ENCODE measurements at places on chromosomes 2 and 18.

DNA sequence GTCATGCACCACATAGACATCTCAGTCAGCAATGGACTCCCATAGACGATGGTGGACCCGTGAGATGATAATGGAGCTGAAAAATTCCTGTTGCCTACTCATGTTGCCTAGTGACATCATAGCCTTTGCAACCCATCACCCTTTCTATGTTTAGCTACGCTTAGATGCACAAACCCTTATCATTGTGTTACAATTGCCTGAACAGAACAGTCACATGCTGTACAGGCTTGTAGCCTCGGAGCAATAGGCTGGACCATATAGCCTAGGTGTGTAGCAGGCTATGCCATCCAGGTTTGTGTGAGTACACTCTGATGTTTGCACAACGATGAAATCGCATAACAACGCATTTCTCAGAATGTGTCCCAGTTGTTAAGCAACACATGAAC lies 221.6 kb downstream of the ALPK2 start:
- no peak for DNase-seq

GRCh38 chr2:235829726-235830125 lies 335.9 kb downstream of the AGAP1 start:
- DNase-seq, result no peak

GRCh38 chr2:128745946-128746345 lies 427.3 kb upstream of the HS6ST1 start:
- no peak for DNase-seq

DNA sequence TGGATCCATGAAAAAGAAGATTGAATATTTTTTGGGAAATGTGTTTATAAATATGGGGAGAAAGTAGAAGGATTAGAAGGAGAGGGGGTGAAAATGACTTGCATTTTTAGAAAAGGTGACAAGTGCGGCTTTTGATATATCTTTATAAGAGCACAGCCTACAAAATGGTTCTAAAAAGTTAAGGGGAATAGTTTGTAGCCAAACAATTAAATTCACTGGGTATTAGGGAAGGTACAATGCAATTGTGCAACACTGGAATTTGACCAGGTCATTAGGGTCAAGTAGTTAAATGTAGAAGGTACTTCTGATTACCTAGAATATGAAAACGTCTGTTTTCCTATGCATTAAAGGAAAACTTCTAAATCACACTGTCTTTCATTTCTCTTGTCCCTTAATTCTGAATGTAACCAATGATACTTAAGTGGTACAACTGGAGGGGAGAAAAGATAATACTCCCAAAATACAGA lies 44.5 kb upstream of the SERTAD2 start:
- DNase-seq, result no peak

DNA sequence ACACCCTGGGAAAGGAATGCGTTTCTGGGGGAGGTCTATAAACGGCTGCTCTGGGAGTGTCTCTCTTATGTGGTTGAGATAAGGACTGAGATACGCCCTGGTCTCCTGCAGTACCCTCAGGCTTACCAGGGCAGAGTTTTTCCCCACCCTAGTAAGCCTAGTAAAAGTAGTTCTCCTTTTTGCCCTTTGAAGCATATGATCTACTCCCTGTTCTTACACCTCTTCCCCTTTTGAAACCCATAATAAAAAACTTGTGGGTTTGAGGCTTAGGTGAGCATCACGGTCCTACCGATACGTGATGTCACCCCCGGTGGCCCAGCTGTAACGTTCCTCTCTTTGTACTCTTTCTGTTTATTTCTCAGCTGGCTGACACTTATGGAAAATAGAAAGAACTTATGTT lies 97.4 kb downstream of the FSIP2 start:
- DNase-seq, result no peak

DNA sequence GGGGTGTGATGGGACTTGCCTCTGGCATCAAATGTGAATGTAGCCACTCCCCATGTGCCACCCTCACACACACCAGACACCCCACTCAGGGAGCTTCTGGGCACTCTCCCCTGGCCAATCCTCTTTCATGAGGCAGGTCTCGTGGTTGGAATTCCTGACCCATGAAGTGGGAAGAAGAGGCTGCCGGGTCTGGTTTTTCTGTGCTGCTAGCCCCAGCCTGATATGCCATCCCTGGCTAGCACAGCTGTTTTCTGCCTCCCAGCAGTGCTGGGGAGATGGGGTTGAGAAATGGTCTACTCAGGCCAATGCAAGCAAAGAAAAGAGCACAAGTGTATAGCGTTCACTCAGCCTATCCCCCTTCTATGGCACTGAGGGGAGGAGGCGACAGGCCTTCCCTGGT lies 1.2 kb upstream of the C2orf72 start:
- DNase-seq, result no peak

DNA sequence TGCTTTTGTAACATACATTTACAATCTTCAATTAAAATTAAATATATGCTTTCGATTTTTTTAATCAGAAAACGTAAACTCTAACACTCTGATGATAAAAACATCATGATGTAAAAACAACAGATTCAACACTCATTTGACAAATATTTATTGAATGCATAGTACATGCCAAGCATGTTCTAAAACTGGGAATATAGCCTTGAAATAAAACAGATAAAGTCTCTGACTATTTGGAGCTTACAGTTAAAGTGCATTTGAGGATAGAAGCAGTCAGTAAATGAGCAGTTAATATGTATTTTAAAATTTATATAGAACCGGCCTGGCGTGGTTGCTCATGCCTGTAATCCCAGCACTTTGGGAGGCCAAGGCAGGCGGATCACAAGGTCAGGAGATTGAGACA lies 47.8 kb downstream of the TMX3 start:
- DNase-seq, result no peak

GRCh38 chr2:156765450-156765849 lies 329.3 kb downstream of the GPD2 start:
- DNase-seq, result no peak

GRCh38 chr18:23453680-23454058 lies 582 bp downstream of the RIOK3 start:
- DNase-seq, result peak; percentile 36

- no peak for DNase-seq
These were observed 51.4 kb upstream of the RIOK3 start for GRCh38 chr18:23401400-23402347.

- DNase-seq, result peak; percentile 82
These were observed 8.9 kb downstream of the METTL5 start for GRCh38 chr2:169815849-169816248.

DNA sequence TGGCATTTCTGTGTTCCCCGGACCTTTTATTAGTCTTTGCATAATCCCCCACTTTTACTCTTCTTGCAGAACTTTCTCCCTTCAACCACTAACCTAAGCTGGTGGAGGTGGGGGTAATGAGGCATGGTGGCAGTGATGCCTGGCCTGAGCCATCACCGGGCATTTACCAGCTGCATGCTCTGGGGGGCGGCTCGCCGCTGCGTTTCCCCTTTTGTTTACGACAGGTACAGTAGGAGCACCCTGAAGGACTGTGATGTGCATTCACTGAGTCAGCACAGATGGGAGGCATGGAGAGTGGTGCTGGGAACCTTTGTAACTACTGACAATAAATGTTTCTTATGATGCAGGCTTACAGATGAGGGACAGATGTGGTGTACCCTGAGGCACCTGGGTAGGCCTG lies 46.9 kb downstream of the PLEKHB2 start:
- DNase-seq, result no peak

DNA sequence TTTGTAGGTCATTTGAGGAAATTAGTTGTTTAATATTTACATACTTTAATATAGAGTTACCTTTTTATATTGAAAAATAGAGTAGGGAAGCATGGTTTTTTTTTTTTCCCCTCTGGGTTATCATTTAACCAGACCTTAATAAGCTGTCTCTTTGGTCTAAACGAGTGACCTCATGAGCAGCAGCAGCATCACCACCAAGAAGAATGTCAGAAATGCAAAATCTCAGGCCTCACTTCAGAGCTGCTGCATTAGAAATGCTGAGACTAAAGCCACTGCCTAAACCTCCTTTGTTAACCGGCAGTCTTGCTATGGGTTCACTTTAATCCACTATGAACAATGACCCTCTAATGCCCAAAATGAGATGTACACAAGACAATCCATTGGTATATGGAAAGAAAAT lies 733.7 kb upstream of the FAM98A start:
- DNase-seq, result no peak

- no peak for DNase-seq
These were observed 279.7 kb upstream of the TRIB2 start for GRCh38 chr2:12436935-12437561.

- peak; percentile 90 for DNase-seq
These were observed 85.7 kb downstream of the COPS8 start for GRCh38 chr2:237171396-237171795.

- DNase-seq, result no peak
These were observed 27.9 kb downstream of the MARCHF4 start for GRCh38 chr2:216344206-216344949.

- DNase-seq, result no peak
These were observed 369.9 kb downstream of the GALR1 start for GRCh38 chr18:77619525-77619924.

GRCh38 chr2:239022437-239023260 lies 174.8 kb downstream of the TWIST2 start:
- DNase-seq, result no peak

GRCh38 chr2:41934329-41934958 lies 113.4 kb upstream of the PKDCC start:
- DNase-seq, result peak; percentile 41

GRCh38 chr2:11829947-11830707 lies 83.7 kb downstream of the LPIN1 start:
- DNase-seq, result peak; percentile 93

GRCh38 chr18:74936343-74936742 lies 272.6 kb downstream of the PTGR3 start:
- DNase-seq, result no peak

GRCh38 chr18:59787998-59788790 lies 91.0 kb upstream of the CCBE1 start:
- DNase-seq, result no peak

DNA sequence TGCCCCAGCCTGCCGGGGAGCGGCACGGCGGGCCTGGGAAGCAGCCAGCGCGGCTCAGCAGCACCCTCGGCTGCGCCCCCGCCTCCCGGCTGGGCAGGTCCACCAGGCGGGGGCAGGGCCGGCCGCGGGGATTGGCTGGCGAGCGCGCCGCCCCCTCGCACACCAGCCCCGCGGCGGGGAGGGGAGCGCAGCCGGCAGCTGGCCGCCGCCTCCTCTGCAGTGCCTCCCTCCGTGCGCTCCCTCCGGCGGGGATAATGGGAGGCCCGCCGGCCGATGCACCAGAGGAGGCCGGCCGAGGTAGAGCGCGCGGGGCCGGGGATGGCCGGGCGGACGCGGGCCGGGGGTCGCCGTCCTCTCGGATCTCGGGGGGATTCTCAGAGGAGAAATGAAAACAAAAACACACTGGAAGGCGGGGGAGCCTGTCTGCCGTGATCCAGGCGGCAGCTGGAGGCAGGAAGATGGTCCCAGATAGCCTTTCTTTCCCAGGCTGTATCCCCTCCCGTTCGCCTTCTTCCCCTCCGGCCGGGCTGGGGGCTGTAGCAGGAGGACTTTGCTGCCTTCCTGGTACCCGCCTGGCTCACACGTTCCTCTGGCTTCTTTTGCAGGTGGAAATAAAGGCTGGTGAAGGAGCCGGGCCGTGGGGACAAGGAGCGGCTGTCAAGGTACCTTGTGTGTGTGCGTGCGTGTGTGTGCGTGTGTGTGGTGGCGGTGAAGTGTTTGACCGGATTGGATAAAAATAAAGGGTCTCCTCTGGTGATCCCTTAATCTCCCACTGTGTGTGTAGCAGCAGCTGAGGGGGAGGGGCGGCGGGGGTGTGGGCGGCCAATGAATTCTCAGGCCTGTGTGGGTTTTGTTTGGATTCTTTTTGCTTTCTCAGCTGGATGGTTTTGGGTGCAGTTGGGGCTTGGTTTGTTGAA lies 18.1 kb downstream of the TET3 start:
- peak; percentile 22 for DNase-seq

Measured in non-pigmented ciliary epithelial cell (primary cell).